NCI-H446 treated with DMSO at 0.1 percent for 48 hours (cell line): ENCODE measurements at places on chromosomes 1 and 21.

DNA sequence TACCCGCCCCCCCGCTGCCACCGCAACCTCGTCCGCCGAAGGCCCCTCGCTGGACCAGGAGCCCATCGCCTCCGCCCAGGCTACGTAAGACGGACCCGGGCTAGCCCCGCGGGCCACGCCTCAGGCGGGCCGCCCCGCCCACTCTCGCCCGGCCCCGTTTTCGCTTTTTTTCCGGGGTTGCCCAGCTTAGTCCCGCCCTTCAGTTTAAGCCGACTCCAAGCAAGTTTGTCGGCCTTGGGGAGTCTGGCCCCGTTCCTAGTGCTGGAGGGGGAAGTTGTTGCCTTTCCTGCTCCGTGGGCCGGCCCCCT lies 3.0 kb downstream of the RUSC1 start:
- peak; percentile 85 for DNase-seq

GRCh38 chr1:234369033-234369430 lies 4.2 kb upstream of the COA6 start:
- no peak for DNase-seq

- no peak for DNase-seq
Measured at GRCh38 chr21:45822429-45823099, 159.0 kb upstream of the COL6A1 start.

- DNase-seq, result no peak
Measured at GRCh38 chr1:3940081-3940753, 40.1 kb upstream of the C1orf174 start.

- no peak for DNase-seq
Measured at GRCh38 chr1:235817101-235817728, 49.5 kb downstream of the LYST start.

DNA sequence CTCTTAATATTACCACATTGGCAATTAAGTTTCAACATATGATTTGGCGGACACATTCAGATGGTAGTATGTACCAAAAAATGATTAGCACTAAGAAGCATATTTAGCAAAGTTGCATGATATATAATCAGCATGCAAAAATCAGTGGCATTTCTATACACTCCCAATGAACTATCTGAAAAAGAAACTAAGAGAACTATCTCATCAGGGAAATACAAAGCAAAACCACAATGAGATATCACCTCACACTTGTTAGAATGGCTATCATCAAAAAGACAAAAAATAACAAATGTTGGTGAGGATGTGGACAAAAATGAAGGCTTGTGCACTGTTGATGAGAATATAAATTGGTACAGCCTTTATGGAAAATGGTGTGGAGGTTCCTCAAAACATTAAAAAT lies 31.4 kb upstream of the DENND1B start:
- DNase-seq, result no peak

GRCh38 chr1:60808676-60809075 lies 273.7 kb upstream of the NFIA start:
- DNase-seq, result no peak

DNA sequence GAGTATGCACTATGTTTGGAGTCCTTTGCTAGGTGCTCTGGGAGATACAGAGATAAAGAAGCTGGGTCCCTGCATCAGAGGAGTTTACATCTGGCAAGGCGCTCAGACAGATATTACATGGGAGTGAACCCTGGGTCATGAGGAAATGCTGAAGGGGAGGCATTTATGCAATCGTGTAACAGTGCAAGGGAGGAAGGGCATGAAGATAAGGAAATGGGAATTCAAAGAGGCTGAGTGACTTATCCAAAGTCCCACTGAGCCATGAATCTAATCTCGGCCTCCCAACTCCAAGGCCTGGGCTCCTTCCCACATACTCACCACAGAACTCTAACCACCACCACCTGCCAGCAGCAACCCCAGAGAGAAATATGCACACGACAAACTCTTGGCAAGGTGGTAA lies 51.6 kb downstream of the FAM163A start:
- DNase-seq, result no peak
